ENCODE measurements at places on chromosomes 2 and 18.

GRCh38 chr2:196176142-196176738 lies 4.9 kb upstream of the STK17B start:
- no peak for DNase-seq

DNA sequence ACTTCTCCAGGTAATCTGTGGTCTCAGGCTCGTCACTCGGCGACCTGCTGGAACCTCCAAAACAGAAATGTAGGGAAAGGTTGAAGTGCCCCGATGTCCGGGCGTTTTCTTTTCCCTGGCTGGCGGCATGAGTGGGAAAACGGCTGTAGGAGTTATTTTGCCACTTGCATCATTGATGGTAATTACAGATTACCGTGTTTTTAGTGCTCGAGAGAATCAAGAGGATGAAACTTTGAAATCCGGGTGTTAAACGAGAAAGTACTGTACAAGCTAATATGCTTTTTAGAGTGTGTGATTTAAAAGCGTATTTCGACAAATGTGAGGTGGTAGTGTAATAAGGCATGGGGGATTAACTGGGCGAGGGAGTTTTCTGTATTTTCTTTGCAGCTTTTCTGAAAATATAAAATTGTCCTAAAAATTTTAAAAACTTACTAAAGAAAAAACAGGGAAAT lies 819 bp downstream of the GRHL1 start:
- no peak for DNase-seq

GRCh38 chr18:35778850-35779627 lies 193.4 kb upstream of the RMP24 start:
- DNase-seq: no peak

- no peak for DNase-seq
Observed at GRCh38 chr2:143960177-143960576, 559.7 kb downstream of the ZEB2 start.

GRCh38 chr18:3498698-3499471 lies 48.9 kb downstream of the TGIF1 start:
- DNase-seq: no peak

Measured in HTR-8/SVneo (cell line).